ENCODE measurements at places on chromosomes 3 and 15.

GRCh38 chr15:29526802-29527201 is 257.2 kb upstream of the NSMCE3 start:
- no peak for DNase-seq

- peak; percentile 50 for DNase-seq
Observed at GRCh38 chr15:90315278-90315982, 36.7 kb upstream of the ZNF774 start.

DNA sequence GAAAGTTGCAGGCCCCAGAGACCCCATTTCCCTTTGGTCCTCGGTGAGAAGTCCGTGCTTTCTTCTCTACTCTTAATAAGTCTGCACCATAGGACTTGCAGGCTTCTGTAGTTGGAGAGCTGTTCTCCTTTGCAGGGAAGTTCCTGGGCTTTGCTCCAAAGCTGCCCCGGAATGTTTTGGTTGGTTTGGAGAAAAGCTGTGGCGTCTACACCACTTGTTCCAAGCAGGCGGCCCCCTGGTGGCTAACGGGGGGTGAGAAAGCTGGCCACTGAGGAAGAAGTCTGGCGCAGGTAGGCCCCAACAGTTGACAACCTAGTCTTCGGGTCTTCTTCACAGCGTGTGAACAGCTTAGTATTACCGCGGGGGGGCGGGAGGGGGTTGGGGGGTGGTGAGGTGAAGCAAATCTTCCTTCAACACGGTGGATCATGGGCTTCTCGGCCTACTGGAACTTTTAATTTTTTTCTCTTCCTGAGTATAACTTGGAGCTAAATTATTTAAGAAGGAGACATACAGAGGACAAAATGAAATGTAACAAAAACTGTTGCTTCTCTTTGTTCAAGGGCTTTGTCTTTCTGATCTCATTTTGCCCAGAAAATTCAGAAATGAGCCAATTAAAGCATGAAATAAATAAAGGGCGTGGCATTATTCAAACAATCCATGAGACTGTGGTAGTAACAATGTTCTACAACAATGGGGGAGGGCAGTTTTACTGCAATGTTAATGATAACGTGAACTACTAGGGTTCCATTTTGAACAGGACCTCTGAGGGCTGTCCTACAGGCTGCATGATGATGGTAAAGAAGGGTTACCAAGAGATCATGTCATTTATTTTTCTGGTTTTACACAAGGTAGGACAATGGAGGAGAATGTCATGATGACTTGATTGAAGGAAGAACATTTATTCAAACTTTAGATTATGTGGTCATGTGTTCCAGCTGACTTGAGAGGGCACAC is 2.2 kb upstream of the THRB start:
- peak; percentile 45 for DNase-seq

DNA sequence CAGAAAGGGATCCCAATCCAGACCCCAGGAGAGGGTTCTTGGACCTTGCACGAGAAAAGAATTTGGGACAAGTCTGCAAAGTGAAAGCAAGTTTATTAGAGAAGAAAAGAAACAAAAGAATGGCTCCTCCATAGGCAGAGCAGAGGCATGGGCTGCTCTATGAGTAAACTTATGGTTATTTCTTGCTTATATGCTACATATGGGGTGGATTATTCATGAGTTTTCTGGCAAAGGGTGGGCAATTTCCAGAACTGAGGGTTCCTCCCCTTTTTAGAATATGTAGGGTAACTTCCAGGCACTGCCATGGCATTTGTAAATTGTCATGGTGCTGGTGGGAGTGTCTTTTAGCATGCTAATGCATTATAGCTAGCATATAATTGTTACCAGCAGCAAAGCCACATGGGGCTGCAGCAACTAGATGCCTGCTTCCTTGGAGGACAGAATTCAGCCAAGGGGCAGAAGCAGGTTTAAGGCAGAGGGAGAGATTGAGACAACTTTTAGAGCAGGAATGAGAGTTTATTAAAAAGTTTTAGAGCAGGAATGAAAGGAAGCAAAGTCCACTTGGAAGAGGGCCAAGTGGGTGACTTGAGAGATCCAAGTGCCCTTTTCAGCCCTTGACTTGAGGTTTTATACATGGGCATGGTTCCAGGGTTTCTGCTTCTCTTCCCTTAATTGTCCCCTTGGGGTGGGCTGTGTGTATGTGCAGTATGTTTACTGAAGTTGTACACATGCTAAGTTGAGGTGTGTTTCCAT is 41.3 kb downstream of the METTL6 start:
- DNase-seq: no peak
